SK-N-SH (cell line): ENCODE measurements at places on chromosomes 3 and 15.

DNA sequence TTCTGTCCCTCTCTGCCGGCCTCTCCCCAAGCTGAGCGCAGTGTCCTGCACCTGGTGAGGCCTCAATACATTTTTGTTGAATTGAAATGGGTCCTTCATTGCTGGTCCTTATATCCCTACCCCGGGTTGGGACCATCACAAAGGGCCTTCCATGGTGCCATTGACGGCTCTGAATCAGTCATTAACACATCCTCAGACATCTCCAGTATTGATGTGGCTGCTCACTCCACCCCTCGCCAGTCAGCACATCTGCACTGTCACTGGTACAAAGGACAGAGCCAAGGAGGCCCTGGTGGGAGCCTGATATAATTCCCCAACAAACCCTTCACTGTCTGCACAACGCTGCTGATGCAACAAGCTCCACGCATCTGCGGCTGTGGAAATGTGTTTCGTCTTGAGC, 191.6 kb upstream of the TOPAZ1 start:
- H3K27ac ChIP-seq: no peak overlapping the region
- no peak overlapping the region for H3K4me3 ChIP-seq
- no peak for DNase-seq
- H3K4me1 ChIP-seq: peaks cover 16% of the 10 kb centered on the region; the same call in 1 of the 2 replicates

GRCh38 chr15:45136378-45136764, 6.6 kb downstream of the DUOX1 start:
- H3K27ac ChIP-seq: no peak overlapping the region
- H3K27me3 ChIP-seq: no peaks in the 10 kb centered on the region
- no peak overlapping the region for H3K4me3 ChIP-seq
- H3K4me1 ChIP-seq: no peaks in the 10 kb centered on the region

- H3K27ac ChIP-seq: no peak overlapping the region
- peaks cover 2% of the 10 kb centered on the region for H3K4me1 ChIP-seq
- H3K4me3 ChIP-seq: no peak overlapping the region
- no peaks in the 10 kb centered on the region for H3K36me3 ChIP-seq
Measured at GRCh38 chr3:79729096-79729495, 38.7 kb downstream of the ROBO1 start.

- no peak overlapping the region for H3K27ac ChIP-seq
- H3K27me3 ChIP-seq: no peaks in the 10 kb centered on the region
- peaks cover 4% of the 10 kb centered on the region; the same call in 1 of the 2 replicates for H3K36me3 ChIP-seq
- DNase-seq: no peak
- peaks cover 43% of the 10 kb centered on the region for H3K4me1 ChIP-seq
Measured at GRCh38 chr15:74571191-74571590, 30.2 kb downstream of the ARID3B start.

DNA sequence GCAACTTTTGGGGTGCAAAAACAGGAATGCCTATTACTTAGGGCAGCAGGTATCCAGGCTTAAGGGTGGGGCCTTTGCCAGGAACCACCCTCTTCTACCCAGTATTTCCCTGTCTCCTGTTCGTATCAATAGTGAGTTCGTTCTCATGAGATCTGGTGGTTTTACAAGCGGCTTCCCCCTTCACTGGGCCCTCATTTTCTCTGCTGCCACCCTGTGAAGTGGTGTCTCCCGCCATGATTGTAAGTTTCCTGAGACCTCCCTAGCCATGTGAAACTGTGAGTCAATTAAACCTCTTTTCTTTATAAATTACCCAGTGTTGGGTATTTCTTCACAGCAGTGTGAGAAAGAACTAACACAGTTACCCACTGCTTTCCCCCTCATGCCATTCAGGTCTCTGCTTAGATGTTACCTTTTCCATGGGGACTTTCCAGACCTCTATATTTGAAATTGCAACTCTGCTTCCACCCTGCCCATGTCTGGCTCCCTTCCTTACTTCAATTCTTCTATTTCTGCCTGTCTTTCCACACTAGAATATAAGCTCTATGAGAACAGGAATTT, 23.9 kb upstream of the TRA2B start:
- H3K36me3 ChIP-seq: no peaks in the 10 kb centered on the region
- no peak overlapping the region for H3K27ac ChIP-seq
- H3K27me3 ChIP-seq: no peaks in the 10 kb centered on the region; the same call in 1 of the 2 replicates
- DNase-seq: no peak
- no peaks in the 10 kb centered on the region for H3K4me1 ChIP-seq

DNA sequence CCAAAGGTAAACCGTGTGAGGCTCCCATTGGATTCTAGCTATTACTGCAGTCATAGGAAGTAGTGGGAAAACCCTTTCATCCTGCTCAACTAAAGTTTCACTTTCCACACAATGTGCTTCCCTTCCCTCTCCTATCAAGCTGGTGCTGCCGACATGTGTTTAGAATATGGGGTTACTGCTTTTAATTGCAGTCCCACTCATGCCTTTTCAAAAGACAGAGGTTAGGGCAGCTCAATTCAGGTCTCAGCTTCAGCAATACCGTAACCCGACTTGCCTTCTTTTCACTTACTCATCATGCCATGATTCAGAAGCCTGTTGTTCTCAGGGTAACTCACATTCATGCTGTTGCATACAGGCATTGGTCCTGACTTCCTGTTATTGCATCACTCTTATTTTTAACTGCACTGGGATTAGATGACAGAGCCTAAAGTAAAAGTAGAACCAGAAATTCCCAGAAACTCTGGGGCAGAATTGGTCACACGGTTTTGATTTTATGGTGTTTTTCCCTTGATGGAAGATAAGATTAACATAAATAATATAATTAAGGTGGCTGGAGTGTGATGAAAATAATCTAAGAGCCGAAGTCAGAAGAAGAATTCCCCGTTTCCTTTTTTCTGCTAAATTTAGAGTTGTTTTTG, 45.7 kb downstream of the C2CD4B start:
- H3K4me3 ChIP-seq: peak overlapping the region; percentile 21; the same call in 1 of the 2 replicates
- no peaks in the 10 kb centered on the region for H3K27me3 ChIP-seq
- H3K27ac ChIP-seq: peak overlapping the region; percentile 87
- no peaks in the 10 kb centered on the region for H3K36me3 ChIP-seq
- H3K4me1 ChIP-seq: peaks cover 20% of the 10 kb centered on the region; the same call in 1 of the 2 replicates
- DNase-seq: no peak

GRCh38 chr3:69425249-69425648, 39.4 kb upstream of the FRMD4B start:
- peaks cover 12% of the 10 kb centered on the region; the same call in 1 of the 2 replicates for H3K4me1 ChIP-seq
- no peaks in the 10 kb centered on the region for H3K27me3 ChIP-seq
- H3K36me3 ChIP-seq: no peaks in the 10 kb centered on the region
- H3K4me3 ChIP-seq: no peak overlapping the region

GRCh38 chr3:193951859-193952258, 184.1 kb upstream of the HES1 start:
- no peaks in the 10 kb centered on the region; the same call in 1 of the 2 replicates for H3K4me1 ChIP-seq
- no peaks in the 10 kb centered on the region for H3K36me3 ChIP-seq
- H3K27ac ChIP-seq: no peak overlapping the region
- no peak overlapping the region for H3K4me3 ChIP-seq

GRCh38 chr3:105394177-105394576, 27.5 kb downstream of the ALCAM start:
- DNase-seq: no peak
- no peak overlapping the region for H3K4me3 ChIP-seq
- H3K27ac ChIP-seq: no peak overlapping the region
- H3K27me3 ChIP-seq: no peaks in the 10 kb centered on the region
- no peaks in the 10 kb centered on the region for H3K36me3 ChIP-seq

DNA sequence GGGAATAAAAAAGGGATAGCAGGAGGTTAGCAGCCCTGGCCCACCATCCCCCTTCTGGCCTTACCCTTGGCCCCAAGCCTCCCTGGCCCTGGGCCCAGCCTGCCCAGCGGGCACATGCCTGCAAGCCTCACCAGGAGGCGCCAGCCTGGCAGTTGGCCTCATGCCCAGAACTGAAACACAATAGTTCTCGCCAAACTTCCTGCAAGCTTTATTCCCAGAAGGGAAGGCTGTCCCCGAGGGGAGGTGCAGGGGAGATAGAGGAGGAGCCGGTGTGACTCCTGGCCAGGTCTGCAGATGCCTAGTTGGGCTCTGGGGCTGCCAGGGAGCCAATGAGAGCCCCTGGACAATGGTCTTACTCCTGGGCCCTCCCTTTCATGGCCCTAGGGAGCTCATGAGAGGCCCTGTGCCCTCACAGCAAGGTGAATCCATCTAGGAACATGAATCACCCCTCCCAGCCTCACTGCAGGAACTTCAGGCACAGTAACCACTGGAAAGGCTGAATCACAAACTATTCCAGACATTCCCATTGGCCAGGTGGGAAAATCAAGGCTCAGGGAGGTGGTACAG, 4.0 kb downstream of the CCDC33 start:
- peak; percentile 82 for DNase-seq
- no peaks in the 10 kb centered on the region for H3K27me3 ChIP-seq
- H3K27ac ChIP-seq: peak overlapping the region; percentile 70
- H3K4me3 ChIP-seq: no peak overlapping the region
- H3K36me3 ChIP-seq: no peaks in the 10 kb centered on the region

DNA sequence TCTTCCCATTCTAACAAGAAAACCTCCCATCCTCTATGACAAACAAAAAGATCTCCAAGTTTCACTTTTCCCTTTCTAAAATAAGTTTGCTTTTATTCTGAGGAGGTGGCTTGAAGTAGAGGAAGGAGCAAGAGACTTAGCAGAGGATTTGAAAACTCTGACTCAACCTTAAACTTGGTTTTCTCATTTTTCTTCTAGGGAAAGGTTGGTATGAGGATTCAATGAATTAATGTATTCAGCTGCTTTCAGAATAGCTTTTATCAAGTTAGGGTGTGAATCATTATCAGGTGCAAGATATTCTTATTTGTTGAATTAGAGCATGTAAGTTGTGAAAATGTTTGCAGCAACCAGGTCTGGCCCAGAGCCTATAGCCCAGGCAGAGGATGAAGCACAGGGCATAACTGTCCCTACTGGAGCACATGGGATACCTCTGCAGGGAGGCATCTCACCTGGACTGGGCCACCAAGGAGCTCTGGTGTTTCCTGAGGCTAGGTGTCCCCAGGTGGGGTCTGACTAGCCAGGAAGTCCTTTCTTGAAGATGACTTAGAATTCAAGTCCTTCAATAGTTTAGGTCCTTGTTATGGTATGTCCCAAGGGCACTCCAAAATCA, 42.3 kb downstream of the SATB1 start:
- DNase-seq: no peak
- H3K4me3 ChIP-seq: no peak overlapping the region
- H3K27me3 ChIP-seq: no peaks in the 10 kb centered on the region
- H3K36me3 ChIP-seq: peaks cover 4% of the 10 kb centered on the region; the same call in 1 of the 2 replicates

- DNase-seq: no peak
- no peak overlapping the region for H3K4me3 ChIP-seq
- H3K27ac ChIP-seq: no peak overlapping the region
- H3K4me1 ChIP-seq: peaks cover 11% of the 10 kb centered on the region
Measured at GRCh38 chr15:59179717-59180116, 26.9 kb upstream of the LDHAL6B start.

GRCh38 chr3:106805625-106806024, 571.6 kb upstream of the CCDC54 start:
- no peak overlapping the region for H3K4me3 ChIP-seq
- H3K27me3 ChIP-seq: no peaks in the 10 kb centered on the region
- no peak overlapping the region for H3K27ac ChIP-seq
- peaks cover 3% of the 10 kb centered on the region for H3K36me3 ChIP-seq
- no peak for DNase-seq

DNA sequence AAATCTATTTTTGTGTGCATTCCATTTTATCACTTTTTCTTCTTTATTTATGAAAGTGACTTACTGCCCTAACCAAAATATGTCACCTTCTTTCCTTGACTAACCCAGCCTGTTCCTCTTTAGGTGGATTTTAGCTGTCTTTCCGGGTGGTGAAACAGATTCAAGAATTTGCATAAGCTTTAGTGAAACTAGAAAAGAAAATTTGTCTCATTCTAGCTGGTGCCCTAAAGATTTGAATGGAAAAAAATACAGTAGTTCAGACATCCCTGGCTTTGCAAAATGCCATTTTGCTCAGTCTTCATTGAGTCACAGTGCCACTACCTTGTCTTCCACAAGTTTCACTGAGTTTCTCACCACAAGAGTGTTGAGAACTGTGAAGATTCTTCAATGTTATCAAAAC, 28.2 kb upstream of the CCDC50 start:
- H3K4me3 ChIP-seq: no peak overlapping the region
- no peaks in the 10 kb centered on the region for H3K36me3 ChIP-seq
- H3K27me3 ChIP-seq: 0 out of 2 replicates have a peak, but pooled peaks cover 6% of the 10 kb centered on the region
- no peaks in the 10 kb centered on the region for H3K4me1 ChIP-seq

DNA sequence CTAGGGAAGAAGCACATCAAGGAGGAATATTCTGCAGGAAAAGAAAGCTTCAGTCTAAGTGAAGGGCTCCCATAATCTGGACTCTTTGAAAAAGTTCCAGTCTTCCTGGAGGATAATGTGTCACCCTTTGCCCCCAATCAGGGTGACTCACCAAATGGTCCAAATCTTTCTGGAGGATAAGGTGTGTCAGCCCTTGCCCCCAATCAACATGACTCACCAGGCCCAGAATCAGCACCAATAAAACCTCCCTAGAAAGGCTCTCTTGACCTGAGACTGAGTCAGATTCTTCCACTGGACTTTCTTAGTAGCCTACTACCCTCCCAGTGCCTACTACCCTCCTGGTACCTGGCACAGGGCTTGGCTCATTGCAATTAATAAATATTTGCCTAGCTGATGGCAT, 9.5 kb upstream of the ARL14 start:
- H3K4me3 ChIP-seq: no peak overlapping the region
- H3K27ac ChIP-seq: no peak overlapping the region
- DNase-seq: no peak
- H3K27me3 ChIP-seq: no peaks in the 10 kb centered on the region
- peaks cover 2% of the 10 kb centered on the region for H3K4me1 ChIP-seq
- H3K36me3 ChIP-seq: no peaks in the 10 kb centered on the region

- H3K4me3 ChIP-seq: peak overlapping the region; percentile 70
- H3K4me1 ChIP-seq: peaks cover 39% of the 10 kb centered on the region
- H3K27me3 ChIP-seq: no peaks in the 10 kb centered on the region
- peaks cover 6% of the 10 kb centered on the region for H3K36me3 ChIP-seq
- H3K27ac ChIP-seq: peak overlapping the region; percentile 78
- DNase-seq: no peak
Measured at GRCh38 chr3:37862903-37863815, 1.5 kb downstream of the CTDSPL start.

DNA sequence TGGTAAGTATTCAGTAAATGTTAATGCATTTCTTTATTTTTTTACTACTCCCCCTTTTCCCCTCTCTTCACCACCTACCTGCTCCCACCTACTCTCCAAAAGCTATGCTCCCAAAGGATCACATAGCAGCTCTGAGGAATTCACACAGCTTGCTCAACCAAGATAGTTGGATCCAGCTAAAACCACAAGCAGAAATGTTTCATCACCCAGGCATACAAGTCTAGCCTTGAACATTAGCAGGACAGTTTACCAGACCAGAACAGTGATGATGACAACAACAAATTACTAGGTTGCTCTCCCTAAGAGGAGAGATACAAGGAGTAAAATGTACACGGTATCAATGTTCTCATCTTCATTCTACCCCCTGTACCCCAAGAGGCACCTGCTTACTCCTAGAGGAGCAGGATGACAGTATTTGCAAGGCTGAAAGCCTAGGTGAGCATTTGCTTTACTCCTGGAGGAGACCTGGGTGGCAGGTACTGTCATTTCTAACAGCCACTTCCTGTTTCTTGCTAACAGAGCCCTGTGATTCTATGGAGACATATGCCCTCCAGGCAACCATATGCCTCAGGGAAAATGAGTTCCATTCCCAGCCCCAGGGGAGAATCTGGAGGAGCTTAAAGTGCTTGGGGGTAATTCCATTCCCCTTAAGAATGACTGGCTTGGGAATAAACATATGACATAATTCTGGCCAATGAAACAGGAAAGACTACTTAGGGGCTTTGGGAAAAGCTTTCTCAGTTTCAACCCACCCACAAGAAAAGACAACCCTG, 237.5 kb downstream of the NTRK3 start:
- no peak overlapping the region for H3K27ac ChIP-seq
- H3K27me3 ChIP-seq: no peaks in the 10 kb centered on the region
- DNase-seq: no peak
- no peak overlapping the region for H3K4me3 ChIP-seq
- H3K4me1 ChIP-seq: no peaks in the 10 kb centered on the region
